ENCODE measurements at places on chromosomes 2 and 18. TPM values are rescaled to one million over a fixed set of nuclear protein-coding genes. Genes with fewer than 3 reads are reported as not detected.

DNA sequence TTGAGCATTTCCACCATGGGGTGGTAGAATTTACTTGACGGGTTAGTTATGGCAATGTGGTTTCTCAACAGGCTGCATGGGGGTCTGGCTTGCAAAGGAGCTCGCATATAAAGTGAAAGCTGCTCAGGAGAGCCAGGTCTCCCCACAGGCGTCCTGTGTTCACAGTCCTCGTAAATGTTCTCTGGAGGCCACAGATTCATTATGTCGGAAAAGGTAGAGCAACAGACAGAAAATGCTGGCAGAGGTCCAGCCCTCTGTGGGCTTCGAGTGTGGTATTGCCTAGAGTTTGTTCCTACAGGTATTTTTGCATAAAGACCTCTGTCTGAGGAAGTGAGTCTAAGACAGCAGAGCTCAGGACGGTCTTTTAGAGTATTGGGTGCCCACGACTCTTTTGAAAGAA, 96.4 kb downstream of the CDCA7 start:
- no peak for DNase-seq

DNA sequence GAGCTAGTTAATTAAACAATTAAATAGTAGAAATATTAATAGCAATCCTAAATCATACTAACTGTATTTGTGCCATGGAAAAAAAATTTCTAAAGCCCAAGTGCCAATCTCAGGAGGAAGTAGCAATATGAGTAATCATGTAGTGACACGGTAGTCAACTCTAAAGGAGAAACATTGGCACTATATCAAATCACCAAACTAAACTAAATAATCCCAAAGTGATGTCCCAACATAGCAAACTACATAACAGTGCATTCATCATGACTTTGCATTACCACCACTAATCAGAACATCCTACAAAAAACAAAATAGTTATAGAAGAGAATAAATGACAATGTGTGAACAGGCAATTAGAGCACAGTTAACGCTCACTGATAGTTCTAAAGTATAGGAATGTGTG, 195.1 kb downstream of the EXOC6B start:
- DNase-seq: no peak

MAB21L4 gene
- 0.42 TPM for total RNA-seq

BCL2 gene
- 53.9 TPM for total RNA-seq

GRCh38 chr2:120939595-120940318, 204.1 kb downstream of the GLI2 start:
- DNase-seq: no peak

UGT1A9 gene
- not detected for total RNA-seq

DNA sequence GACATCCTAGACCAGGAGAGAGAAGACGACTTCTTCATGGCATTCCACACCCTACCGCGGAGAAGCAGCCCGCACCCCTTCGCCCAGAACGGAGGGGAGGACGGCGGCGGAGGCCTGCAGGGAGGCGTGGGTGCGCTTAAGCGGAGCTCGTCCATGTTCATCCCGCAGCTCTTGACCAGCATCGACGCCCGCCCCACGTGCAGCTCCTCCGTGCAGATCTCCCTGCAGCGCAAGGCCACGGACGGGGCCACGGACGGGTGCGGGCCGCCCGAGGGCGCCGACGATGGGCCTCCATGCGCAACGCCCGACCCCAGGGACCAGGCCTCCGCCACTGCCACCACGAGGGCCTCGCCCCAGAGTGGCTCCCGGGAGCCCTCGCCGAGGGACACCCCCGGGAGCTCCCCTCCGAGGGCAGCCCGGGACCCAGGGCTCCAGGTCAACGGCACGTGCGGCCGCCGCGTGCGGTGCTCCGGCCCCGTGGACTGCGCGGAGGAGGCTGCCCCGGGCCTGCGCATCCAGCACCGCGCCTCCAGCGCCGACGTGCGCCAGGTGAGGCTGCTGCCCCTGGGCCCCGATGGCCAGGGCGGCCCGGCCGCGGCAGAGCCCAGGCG, 211.8 kb downstream of the NEDD4L start:
- no peak for DNase-seq

DNA sequence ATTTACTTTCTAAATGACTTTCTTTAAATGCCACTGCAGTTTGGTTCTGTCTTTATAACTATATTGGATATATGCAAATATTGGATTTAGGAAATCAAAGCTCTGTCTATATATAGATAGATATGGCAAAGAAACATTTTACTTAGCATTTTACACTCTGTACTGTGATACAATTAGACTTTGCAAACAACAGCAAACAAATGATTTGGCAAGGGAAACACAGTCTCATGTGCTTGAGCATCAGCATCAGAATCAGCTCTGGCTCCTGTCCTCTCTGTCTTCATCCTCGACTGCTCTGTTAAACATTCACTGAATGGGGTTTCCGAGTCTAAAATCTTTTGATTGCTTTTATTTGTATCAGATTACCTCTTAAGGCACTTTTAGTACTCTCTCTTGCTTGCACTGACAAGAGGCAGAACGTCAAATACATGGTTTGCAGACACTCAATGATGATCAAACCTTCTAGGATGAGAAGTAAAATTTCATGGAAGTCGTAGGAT, 176.8 kb upstream of the LRP1B start:
- DNase-seq: no peak

AP1S3 gene
- total RNA-seq: 10.0 TPM

SLC4A5 gene
- 3.8 TPM for total RNA-seq

GRCh38 chr2:160397530-160397865, 96.1 kb downstream of the RBMS1 start:
- DNase-seq: no peak

DNA sequence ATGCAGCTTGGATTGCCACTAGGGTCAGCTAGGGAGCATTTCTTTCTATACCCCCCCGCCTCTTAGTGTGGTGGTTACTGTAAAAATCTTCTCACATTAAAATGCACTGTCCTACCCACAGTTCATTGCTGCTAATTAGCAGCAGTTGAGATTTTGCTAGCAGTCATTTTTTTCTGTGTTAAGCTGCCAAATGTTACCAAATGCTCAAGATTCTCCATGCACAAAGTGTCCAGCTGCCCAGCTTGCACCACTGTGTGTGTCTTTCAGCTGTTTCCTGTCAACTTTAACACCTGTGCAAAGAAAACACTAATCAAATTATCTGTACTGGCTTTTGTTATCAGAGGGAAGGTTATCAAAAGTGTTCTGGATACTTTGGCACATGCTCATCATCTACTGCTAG, 679.3 kb downstream of the NR4A2 start:
- DNase-seq: no peak

GRCh38 chr2:171864357-171864985, 29.6 kb downstream of the SLC25A12 start:
- DNase-seq: no peak

- no peak for DNase-seq
These were observed 55.0 kb downstream of the ANKRD44 start for GRCh38 chr2:197255543-197255942.

DNA sequence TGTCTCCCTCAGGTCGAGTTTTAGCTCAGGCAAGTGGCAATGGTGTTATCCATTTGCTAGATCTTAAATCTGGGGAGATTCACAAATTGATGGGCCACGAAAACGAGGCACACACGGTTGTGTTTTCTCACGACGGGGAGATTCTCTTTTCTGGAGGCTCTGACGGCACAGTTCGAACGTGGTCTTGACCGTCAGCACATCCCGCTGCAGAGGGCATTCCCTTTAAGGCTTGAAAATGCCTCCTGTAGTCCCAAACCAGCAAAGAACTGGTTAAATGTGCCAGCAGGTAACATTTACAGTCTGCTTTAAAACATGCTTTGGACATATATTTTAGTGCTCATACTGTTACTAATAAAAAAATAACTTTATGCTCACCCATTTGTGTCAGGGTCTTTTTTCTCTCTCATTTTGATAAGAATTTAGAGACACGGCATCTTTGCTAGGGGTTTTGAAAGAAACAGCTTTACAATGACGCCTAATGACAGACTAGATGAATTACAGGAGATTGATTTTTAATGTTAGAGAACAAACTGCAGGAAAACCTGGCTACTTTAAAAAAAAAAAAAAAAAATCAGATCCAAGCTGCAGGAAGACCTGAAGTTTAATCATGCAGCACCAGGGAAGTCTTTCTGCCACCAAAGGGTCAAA, 602 bp upstream of the VWC2L start:
- no peak for DNase-seq

DNA sequence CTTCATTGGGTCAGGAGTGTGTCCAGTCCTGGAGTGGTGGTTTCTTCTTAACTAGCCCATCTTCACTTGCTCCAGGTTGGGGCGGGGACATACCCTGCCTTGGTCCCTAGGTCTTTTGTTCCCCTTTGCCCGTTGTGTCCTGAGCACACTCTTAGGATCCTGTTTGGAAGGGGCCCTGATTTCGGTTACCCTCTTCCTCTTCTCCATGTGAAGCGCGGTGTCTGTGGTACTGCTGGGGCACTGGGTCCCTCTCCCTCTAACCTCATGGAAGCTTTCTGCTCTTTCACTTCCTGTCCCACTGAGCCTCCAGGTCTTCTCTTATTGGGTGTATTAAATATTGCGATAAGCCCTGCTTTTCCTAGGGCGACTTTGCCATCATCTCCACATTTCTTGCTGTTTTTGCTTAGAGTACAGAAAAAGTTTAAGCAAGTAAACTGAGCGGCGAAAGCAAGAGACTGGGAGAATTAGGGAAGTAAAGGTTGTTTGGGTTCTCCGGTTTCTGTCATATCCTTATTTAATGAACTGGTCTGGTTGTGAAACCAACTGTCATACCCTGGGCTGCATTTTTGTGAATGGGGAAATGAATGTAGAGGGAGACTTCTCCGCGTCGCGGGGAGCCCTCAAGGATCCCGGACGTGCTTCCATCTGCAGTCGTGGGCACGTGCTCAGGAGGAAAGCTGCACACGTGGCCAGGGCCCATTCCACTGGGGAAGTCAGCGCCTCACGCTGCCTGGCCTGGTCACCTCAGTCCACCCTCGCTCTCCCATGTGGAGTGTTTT, 73.8 kb upstream of the B3GNT7 start:
- no peak for DNase-seq

DNA sequence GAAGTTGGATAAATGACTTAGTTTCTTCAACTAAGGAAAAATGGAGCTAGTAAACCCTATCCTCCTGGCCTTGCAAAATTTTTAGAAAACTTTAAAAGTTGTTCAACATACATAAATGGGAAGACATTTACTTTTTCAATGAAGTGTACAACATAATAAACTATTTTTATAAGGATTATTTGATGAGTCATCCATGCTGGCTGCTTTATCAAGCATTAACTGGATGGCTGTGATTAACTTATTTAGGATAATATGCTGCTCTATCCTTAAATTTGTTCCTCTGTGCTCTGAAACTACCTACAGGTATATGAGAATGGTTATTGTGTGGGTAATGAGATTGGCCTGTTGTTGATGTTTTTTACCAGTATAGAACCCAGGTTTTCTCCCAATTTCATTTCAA, 21.3 kb downstream of the DYTN start:
- DNase-seq: no peak

DNA sequence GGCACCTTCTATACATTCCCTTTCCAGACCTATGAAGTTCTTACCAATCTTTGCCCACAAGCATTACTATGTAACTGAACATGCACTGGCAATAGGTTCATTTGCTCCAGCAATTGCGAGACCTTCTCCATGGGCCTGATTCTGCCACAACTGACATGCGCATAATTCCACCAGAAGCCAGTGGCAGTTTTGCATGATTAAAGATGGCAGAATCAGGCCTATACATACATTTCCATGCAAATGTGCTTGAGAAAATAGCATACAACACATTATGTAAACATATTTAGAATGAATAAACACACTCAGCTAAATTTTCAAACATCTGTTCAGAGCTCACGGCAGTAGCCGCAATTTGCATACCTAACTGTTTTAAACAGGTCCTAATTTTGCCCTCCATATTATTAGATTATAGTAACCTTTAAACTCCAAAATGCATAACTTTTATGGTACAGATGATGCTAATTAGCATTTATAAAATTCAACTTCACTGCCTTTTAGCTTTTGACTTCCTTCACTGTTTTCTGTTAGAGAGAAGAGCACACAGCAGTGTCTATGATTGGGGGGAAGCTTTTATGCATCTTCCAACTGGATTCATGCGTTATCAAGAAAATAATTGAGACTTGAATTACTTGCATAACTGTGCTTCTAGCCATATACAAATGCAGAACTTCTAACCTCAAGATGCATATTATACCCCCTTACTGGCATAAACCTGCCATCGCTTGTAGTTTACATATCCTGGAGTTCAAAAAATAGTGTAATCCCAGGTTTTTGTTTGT, 155.3 kb upstream of the CDH19 start:
- DNase-seq: no peak

- no peak for DNase-seq
These were observed 37.5 kb downstream of the SNED1 start for GRCh38 chr2:241035818-241036396.

GRCh38 chr2:33160191-33160590, 213.4 kb downstream of the LTBP1 start:
- DNase-seq: no peak

DNA sequence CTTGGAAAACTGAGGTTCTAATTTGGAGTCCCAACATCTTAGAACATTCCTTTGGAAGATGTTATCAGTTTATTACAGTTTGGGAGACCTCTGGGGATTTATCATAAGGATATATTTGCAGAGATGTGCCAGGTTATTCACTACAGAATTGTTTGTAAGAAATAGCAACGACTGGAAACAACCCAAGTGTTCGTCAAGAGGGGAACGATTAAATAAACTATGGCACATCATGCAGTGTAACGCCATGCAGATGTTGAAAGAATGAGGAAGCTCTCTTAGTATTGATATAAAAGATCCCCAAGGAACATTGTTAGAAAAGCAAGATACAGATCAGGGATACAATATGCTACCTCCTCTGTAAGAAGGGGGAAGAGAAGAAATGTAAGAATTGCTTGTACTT, 210.6 kb downstream of the TMEM247 start:
- DNase-seq: no peak

AQP12B gene
- not detected for total RNA-seq

DNA sequence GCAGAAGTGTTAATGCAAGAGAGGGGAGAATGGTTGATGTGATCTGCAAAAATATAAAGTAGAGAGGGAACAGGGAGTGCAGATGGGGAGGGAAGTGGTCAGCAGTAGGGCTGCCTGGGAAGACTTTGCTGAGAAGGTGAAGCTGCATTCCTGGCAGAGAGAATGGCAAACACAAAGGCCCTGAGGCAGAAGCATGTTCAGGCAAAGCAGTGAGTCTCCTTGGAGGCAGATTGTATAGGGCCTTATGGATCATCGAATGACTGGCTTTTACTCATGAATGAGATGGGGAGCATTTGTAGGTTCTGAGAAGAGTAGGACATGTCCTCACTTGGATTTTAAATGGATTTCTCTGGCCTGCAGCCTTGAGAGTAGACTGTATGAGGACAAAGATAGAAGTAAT, 9.5 kb downstream of the ITGA6 start:
- DNase-seq: no peak

- DNase-seq: no peak
These were observed 5.9 kb downstream of the ACKR3 start for GRCh38 chr2:236575510-236575909.

PRADC1 gene
- 13.0 TPM for total RNA-seq

All from urinary bladder (tissue), 4 donors.